GM13976 (cell line): ENCODE measurements at places on chromosomes 6 and 20.
A peak's percentile ranks its signal among the peaks of the same experiment; 100 is the strongest.

- DNase-seq = no peak
These were observed 37.9 kb downstream of the GPX5 start for GRCh38 chr6:28563430-28564095.

DNA sequence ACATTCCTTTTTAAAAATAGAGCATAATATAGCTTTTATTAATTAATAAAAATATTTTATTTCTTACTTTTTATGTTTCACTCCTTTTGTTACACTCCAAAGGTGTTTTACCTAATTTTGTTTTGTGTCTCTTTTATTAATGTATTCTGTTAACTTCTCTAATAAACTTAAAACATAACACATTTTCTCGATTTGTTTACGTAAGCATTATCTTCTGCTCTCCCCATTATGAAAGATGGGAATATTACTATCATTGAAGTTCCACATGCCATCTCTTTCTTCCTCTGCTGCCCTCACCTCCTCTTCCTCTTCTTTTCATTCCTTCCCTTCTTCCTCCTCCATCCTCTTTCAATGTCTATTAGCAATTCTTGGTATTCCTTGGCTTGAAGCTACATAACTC is 85.0 kb upstream of the HCRTR2 start:
- no peak for DNase-seq

- DNase-seq = no peak
These were observed 61.3 kb downstream of the ATRN start for GRCh38 chr20:3532089-3532615.

GRCh38 chr20:38692436-38693411 is 31.6 kb upstream of the SLC32A1 start:
- DNase-seq = peak; percentile 59

GRCh38 chr6:48037946-48038345 is 73.1 kb downstream of the PTCHD4 start:
- no peak for DNase-seq

DNA sequence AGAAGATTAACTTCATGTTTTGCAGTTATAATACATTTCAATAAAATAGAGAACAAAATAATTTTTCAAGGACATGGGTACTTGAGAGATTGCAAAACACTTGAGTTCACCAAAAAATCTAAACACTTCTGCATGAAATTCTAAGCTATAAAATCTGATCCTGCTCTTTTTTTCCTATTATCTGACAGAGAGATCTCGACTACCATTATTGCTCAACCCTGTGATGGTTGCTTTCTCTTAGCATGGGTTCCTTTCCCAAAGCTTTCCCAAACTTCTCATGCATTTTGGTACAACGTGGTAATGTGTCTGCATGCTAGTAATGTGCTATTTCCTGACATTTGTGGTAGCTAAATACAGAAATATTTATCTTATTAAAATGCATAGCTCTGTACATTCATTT is 1243.1 kb upstream of the ADGRB3 start:
- DNase-seq = no peak

DNA sequence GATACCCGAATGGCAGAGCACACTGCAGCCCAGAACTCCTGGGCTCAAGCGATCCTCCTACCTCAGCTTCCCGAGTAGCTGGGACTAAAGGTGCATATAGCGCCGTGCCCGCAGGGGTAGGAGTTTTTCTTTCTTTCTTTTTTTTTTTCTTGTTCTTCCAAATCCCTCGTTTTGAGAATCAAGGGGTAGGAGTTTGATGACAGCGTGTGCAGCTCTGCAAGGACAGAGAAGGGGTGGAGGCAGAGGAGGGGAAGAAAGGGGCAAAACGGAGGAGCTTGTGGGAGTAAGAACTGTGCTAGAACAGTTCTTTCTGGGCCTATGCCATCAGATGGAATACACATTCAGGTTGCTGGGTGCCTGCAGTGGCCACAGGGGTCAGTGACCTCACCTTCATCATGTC is 15.3 kb downstream of the RRP36 start:
- no peak for DNase-seq

DNA sequence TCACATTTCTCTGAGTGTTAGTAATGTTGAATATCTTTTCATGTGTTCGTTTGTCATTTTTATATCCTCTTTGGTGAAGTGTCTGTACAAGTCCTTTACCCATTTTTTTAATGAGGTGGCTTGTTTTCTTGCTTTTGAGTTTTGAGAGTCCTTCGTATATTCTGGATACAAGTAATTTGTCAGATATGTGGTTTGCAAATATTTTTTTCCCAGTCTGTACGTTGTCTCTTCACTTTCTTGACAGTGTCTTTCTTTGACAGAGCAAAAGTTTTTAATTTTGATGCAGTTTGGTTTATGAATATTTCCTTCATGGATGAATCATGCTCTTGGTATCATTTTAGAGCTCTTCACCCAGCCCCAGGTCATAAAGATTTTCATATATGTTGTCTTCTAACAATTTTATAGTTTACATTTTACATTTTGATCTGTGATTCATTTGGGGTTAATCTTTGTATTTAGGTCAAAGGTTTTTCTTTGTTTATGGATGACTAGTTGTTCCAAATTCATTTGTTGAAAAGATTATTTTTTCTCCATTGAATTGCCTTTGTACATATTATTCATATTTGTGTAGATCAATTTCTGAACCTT is 152.5 kb downstream of the MRPL14 start:
- DNase-seq = no peak

- DNase-seq = no peak
These were observed 93.5 kb downstream of the TMEM200A start for GRCh38 chr6:130459316-130459715.

DNA sequence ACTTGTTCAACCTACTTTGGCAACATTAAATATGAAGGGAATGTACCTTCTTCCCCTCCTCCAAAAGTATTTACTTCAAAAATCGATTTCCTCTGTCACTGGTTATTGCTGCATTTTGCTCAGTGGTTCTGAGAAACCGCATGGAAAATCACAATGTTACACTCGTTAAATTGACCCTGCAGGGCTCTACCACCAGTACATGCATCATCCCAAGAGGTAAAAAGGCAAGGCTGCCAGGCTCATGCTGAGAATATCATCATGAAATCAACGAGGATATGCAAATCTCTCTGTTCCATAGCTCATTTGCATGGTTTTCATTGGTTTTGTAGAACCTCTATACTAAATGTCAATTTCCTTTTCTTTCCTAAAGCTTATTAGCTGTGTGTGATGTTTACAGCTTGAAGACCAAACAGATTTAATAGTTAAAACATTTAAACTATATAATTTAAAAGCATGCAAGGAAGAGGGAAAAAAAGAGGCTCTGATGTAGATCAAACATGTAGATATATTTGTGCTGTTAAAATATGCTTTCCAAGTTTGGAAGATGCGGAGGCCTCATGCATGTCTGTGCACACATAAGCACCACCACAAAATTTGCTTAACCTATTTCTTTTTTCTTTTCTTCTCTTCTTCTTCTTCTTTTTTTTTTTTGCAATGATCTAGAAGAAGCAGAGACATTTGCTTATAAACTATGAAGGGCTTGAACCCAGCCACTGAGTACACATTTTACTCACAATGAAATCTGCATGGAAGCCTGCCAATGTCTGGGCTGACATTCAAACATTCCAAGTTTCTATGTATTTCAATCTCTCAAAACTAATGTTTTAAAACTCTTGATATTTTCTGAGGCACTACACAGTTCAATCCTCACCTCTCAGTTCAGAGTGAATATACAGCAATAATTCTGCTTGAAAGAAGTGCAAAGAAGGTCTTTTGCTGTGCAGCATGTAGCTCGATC is 194.0 kb downstream of the GMPR start:
- DNase-seq = peak; percentile 41

DNA sequence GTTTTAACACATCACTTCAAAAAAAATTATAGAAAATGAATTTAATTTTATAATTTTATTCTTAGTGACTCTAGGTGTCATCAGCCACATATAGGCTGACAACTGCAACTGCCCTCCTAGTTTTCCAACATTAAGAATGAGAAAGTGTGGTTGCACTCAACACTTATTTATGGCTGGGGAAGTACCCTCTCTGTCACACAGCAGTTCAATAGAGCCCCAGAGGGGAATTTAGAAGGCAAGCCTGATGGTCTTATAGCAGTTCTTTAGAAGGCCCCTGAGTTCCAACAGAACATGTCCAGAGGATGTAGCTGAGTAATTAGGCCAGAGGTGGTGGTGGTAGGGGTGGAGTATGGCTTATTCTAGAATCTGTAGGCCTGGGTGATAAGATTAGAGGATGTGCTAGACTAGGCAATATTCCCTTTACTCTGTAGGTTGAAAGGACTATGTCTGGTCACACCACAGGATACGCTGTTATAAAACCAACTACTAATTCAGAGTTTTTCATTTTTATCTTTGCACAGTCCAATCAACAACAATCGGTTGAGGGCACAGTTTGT is 226.5 kb upstream of the CITED2 start:
- DNase-seq = peak; percentile 62

DNA sequence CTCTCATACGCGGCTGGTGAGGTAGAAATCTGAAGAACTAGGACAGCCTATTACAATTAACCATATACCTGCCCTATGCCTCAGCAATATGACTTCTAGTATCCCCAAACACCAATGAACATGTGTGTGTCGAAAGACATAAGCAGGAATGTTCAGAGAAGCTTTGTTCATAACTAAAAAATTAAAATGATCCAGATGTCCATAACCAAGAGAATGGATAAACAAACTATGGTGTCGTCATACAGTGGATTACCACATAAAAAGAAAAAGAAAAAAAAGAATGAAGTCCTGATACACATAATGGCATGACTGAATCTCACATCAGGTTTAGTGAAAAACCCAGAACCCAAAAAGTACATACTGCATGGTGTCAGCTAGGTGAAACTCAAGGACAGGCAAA is 73.9 kb downstream of the MDN1 start:
- DNase-seq = no peak

GRCh38 chr6:113631666-113632065 is 225.5 kb upstream of the MARCKS start:
- no peak for DNase-seq

DNA sequence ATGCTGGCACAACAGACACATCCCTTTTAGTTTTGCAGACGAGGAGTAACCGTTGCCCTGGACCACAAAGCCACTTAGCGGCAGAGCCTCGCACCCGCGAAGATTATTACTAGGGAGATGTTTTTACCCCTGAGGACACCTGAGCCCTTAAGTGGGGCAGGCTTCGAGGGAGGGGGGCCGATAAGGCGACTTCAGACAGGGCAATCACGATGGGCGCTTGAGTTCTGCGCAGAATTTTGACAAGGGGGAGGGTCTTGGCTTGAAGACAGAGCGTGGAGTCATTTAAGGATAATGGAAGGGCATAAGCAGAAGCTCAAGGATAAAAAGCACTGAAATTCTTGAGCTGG is 650 bp upstream of the TTK start:
- DNase-seq = peak; percentile 7

- no peak for DNase-seq
These were observed 150.2 kb downstream of the IMPG1 start for GRCh38 chr6:75922226-75922625.

- DNase-seq = no peak
These were observed 9.0 kb downstream of the GNAS-AS1 start for GRCh38 chr20:58841539-58842264.

DNA sequence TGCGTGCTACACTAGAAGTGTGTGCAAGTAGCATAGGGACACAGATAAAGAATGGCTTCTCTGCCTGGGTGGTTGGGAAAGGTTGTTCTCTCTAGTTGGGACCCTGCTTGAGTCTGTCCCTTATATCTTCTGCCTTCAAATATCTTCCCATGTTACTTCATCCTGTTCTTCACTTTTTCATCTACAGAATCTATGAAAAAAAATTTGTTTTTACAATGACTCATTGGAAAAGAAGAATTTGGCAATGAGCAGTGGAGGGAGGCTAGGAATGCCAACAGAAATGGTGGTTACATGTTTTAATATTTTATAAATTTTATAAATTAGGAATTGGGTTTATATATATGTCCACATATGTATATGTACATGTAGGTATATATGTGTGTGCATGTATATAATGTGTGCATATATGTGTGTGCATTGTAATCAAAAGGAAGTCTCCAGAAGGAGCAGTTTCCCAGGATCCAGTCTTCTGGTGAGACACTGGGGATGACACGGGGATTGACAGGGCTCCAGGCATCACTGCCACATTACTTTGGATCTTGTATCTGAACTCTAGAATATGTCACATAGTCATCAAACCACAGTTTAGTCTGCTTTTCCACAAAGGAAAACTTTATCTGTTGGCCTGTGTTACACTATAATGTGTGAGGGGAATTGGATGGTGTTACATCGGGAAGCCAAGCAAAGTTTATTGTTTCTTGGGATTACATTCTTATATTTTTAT is 75.3 kb upstream of the RIPOR2 start:
- no peak for DNase-seq

DNA sequence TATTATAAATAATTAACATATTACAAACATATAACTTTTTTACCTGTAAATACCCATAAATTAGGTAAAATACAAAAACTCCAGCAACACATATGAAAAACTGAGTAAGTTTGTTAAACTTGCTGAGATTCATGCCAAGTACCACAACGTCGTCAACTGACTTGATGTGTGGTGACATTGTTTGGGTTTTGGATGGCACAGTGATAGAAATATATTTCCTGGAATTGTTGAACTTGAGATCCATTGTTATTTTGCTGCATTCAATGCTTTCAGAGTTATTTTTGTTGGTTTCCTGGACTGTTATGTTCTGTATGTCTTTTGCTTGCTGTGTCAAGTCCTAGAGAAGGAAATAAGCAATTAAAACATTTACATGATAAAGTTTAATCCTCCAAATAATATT is 5.5 kb downstream of the SLC35B3 start:
- no peak for DNase-seq

DNA sequence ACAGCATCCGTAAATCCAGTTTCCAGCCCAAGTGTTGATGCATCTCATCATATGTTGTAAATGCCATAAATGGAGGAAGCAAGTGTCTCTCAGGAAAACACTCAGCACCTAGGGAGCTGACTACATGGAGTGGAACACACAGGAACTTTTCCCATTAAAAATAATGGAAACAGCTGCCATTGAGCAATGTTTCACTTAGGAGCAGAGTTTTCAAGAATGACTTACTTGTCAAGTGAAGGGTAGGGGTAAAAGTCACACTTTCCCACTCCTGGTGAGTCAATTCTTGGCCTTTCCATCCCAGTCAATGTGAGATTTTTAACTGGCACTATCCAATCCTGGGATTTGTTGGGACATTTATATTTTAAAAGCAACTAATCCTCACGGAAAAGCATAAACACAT is 119.4 kb upstream of the ASF1A start:
- no peak for DNase-seq

- DNase-seq = no peak
These were observed 143.3 kb upstream of the MAP3K7 start for GRCh38 chr6:90730151-90730673.

- DNase-seq = no peak
These were observed 133.1 kb downstream of the TRDN start for GRCh38 chr6:123503619-123504018.

- DNase-seq = no peak
These were observed 23.3 kb downstream of the RNF146 start for GRCh38 chr6:127289934-127290333.

DNA sequence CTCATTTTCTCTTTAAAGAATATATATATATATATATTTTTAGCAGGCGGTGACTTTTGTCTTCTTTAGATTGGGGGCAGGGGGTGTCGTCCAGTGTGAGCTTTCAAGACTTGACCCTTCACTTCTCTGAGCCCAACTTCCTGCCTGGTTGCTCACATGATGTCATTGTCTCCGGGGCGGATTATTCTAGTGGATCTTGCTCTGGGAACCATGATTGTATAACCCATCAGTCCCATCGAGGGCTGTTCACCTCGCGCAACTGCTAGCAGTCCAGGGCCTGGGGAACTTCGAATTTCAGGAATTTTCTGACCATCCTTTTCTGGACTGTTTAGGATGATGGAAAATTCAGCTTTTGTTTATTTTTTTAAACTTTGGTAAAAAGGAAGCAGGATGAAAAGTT is 1.0 kb downstream of the IGF2R start:
- DNase-seq = peak; percentile 64
